SJCRH30 (cell line): ENCODE measurements at places on chromosomes 7 and 10. TPM values are rescaled to one million over a fixed set of nuclear protein-coding genes. Genes with fewer than 3 reads are reported as not detected.

The ACTL6B gene
- total RNA-seq: not detected in 2 replicates

The EGR2 gene
- 0.71 and 1.3 TPM in 2 replicates for total RNA-seq

The HSPB1 gene
- 116 and 118 TPM in 2 replicates for total RNA-seq

The STOX1 gene
- 0.30 and 0.33 TPM in 2 replicates for total RNA-seq

DNA sequence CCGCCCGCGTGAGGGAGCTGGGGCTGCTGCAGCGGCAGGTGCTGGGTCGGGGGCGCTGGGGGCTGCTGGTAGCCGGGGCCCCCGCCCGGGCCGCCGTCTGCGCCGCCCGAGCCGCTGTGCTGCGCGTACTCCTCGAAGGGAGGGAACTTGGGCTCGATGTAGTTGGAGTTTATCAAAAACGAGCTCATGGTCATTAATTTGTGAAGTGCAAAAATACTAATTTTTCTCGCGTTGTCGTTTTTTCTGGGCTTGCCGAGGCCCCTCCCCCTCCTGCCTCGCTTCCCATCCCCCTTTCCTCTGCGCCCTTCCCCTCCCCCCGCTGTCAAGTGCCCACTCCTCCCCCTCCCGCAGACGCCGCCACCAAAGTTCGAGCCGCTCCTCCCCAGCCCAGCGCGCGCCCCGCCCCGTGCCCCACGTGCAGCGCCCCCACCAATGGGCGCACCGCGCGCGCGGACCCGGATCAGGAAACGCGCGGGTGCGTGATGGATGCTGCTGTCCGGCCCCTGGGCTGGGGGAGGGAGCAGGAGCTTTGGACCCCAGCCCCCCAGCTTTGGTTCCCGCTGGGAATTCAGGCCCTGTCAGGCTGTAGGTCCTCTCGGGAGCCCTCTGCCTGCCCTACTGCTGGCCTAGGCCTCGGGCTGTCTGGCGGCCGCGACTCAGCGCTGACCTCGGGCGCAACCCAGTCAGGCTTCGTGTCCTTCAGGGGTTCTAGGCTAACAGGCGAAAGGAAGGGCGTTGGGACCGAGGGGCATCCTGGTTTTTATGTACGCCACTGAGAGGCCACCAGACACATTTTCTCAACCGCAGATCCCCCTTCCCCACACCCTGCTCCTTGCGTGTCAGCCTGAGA, at the start of gene HOXA4:
Gene HOXA4 (minus strand): TSS at position 218 of the 850 bp plus-strand sequence. CDS start 24 bp downstream, at position 194.
- peak; percentile 90 for DNase-seq

DNA sequence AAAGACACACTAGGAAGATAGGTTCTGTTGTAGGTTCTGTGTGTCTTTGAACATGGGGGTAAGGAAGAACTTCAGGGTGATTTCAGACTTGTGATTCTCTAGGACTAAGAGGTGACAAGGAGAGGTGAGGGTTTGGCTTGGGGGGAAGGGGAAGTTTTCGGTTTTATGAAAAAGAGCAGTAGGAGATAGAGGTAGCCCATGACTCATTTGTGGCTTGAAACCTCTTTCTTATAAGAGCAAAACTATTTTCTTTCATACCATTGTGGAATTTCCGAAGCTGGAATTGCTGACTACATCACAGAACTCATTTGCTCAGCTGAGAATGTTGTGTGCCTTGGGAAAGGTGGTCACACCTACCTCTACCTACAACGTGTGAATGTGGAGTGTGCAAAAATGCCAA, 39.6 kb upstream of the IKZF1 start:
- DNase-seq: no peak

DNA sequence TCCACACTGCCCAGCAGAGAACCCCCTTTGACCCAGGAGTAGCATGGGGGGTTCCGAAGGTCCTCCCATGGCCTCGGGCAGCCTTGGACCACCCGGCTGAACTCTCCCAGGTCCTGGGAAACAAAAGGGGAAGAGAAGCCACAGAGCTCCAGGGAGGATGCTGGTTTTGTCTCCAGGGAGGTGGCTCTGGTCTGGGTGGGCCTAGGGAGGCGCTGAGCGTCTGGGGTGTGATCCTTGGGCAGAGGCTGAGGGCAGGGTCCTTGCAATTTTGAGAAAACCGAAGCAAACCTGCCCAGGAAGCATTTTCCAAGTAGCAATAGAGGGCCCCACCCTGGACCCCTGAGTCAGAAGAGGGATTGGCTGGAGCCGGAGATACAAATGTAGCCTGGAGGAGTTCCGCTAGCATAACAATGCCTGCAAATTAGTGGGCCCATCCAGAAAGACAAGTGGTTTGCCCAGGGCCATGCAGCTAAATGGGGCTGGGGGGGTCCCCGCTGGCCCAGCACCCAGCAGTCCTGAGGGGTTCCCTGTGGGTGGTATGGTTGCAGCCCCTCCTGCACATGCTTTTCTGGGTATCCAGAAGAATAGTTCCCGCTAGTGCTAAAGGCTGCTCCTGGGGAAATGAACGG, 2.0 kb downstream of the UTF1 start:
- DNase-seq: no peak

GRCh38 chr10:125333209-125333591, 172.8 kb upstream of the CTBP2 start:
- no peak for DNase-seq

DNA sequence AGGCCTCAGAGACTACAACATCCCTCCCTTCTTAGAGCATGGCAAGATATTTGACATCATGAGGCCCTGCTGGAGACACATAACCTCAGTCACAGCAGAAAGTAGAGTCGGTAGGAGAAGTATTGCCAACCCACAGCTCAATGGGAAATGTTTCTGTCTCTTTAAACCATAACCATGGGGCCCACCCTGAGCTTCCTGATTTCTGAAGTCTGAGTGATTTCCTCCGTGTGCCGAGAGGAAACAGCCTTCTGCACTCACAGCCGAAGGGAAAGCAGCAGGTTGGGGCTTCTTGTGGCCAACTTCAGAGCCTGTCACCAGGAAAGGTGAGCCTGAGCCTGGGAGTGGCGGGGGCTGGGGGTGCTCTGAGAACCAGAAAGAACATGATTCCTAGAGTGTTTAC, at the start of gene GIMAP1:
Gene GIMAP1 (plus strand): TSS at position 246 of the 400 bp plus-strand sequence. CDS start 2,435 bp downstream, outside the sequence.
- DNase-seq: no peak

DNA sequence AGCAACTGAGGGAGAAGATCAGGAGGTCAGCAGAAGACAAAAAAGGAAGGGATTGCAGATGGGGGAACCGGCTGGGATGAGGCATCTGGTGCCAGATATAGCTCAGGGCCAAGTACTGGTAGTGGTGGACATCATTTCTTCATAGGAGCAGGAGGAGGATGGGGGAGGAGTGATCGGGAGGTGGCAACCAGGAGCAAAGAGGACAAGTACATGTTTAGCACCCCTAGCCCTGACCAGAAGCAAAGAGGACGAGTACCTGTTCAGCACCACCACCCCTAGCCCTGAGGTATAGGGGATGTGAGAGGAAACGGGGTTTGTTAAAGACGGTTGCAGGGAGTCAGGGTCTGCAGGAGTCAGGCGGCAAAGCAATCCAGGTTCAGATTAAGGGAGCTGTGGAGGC, 84.5 kb upstream of the NPS start:
- DNase-seq: no peak

DNA sequence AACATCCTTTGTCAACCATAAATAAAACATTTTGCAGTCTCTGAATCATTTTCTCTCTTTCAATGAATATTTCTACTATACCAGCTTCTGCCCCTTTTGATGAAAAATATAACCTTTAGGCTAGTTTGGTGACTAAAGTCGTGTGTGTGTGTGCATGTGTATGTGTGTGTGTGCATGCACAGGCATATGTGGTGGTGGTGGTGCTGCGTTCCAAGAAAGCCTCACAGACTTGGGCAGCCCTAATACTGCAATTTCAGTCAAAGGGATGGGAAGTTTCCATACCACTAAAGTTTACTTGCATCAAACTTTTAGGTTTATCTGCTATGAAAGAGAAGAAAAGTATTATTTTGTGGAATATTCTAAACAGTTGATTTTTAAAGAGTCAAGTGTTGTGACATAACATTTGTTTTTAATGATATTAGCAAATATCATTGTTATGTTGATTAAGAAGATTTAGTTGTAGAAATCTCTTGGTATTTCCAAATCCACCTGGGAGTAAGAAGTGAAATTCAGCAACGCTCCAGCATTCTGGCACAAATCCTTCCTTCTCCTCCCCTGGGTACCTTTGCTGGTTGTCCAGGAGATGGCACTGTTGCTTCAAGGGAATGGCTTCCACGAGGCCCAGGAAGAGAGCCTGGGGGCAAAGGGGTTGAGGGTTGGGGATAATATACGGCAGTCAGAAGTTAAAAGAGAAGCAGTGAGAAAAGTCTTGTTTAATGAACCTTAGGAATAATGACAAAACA, 41.5 kb downstream of the ASB4 start:
- DNase-seq: peak; percentile 92
